CD4-positive, alpha-beta T cell (primary cell): ENCODE measurements at places on chromosomes 7 and 10. TPM values are rescaled to one million over a fixed set of nuclear protein-coding genes. Genes with fewer than 3 reads are reported as not detected.

DNA sequence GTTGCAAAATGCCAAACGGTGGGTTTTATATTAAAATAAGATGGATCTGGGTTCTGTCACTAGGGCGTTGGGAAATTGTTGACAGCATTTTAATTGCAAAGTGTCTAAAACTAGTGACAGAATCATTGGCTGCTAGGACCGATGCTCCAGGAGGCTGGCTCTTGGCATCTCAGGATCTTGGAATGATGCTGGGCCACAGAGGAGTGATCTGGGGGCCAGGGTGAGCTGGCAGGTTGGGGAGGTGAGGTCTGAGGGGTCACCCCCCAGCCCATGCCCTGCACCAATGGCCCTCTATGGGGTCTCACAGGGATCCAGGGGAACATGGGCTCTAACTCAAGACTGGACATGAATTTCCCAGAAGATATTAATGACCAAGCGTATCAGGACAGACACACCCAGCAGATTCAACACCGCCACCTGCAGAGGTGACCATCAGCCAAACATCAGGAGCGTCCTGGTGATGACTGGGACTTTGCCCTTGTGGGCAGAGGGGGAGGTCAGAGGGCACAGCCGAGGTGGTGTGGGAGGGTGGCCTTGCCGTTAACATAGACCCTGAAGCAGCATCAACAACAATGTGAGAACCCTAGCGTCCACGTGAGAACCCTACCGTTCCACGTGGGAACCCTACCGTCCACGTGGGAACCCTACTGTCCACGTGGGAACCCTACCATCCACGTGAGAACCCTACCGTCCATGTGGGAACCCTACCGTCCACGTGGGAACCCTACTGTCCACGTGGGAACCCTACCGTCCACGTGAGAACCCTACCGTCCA is 89.0 kb upstream of the PPP2R2D start:
- DNase-seq = no peak

DNA sequence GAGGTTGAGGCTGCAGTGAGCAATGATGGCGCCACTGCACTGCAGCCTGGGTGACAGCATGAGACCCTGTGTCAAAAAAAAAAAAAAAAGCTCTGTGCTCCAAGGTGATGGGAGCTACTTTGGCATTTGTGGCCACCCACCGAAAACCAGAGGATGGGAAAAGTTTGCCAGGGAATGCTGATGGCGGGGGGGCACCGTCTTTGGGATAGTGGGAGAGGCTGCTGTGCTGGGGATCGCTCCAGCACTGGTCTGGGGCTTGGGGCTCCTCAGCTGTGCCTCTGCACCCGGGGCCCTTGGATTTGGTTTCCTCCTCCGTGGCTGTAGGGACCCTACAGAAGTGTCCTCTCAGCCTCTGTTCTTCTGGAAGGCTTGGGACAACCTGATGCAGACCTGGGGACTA is 11.7 kb upstream of the RAMP3 start:
- DNase-seq = no peak

DNA sequence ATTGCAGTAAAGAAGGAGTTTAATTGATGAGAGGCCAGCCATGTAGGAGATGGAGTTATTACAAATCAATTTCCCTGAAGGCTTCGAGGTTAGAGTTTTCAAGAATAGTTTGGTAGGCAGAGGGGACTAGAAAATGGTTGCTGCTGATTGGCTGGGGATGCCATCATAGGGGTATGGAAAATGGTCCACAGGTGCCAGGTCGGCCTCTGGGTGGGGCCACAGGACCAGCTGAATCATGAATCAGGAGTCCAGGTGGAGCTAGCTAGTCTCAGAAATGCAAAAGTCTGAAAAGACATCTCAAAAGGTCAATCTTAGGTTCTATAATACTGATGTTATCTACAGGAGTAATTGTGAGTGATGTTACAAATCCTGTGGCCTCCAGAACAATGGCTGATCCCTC is 714.0 kb upstream of the GHITM start:
- no peak for DNase-seq

- no peak for DNase-seq
These were observed 23.5 kb downstream of the IMPDH1 start for GRCh38 chr7:128385988-128386925.

Gene CFAP43
- not detected for total RNA-seq

Gene TRIM50
- 0.17 TPM for total RNA-seq

Gene NFE2L3
- 0.45 TPM for total RNA-seq
